Activated T-cell treated with anti-CD3 and anti-CD28 coated beads, Interleukin-2, amount 50 U/mL, for 48 hours (primary cell): ENCODE measurements at places on chromosomes 16 and 17.

- no peak for DNase-seq
These were observed 7.3 kb upstream of the SSTR2 start for GRCh38 chr17:73157521-73157890.

DNA sequence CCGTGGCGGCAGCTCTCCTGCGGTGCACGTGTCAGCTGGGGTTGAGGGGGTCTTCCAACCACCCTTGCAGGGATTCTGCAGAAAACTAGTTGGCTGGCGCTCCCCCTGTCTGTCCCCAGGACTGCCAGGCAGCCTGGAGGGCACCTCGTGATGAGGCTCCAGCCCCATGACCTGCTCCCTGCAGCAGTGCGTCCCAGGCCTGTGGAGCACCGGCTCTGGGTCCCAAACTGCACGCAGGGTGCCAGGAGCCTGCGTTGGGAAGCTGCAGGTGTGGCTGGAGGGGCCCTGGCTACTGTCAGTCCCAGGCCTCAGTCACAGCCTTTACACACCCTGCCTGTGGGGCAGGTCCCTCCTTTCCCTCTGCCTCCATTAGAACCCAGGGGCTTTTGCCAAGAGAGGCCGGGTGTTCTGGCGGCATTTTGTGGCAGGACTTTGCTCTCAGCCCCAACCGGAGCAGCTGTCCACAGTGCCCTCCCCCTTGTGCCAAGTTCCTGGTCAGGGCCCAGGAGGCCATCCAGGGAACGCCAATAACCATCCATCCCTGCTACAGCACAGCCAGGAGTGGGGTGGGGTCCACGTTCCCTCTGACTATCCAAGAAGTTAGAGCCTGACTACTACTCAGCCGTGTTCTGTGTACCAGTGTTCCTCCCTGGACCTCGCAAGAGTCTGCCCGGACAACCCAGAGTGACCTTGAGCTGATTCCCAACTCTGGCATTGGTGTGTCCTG is 9.2 kb downstream of the CHMP6 start:
- DNase-seq: no peak

DNA sequence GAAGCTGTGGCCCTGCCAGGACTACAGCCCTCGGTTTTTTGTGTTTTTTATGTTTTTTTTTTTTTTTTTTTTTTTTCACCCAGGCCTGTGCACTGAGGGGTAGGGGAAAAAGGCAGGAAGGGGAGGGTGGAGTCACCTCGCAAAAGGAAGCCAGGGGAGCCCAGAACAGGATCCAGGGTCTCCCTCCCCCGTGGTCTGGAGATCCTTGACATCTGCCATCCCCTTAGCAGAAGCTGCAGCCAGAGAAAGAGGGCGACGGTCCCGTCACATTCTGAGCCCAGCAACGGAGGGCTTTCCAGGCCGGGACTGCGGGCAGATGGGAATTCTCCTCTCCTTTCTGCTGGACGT is 29.1 kb upstream of the PHOSPHO1 start:
- no peak for DNase-seq

- no peak for DNase-seq
These were observed 274.4 kb downstream of the CEP112 start for GRCh38 chr17:65917560-65917959.

- DNase-seq: no peak
These were observed 90.8 kb downstream of the TBC1D16 start for GRCh38 chr17:79944821-79945391.

- DNase-seq: no peak
These were observed 24.8 kb upstream of the SLC38A7 start for GRCh38 chr16:58709333-58709732.

GRCh38 chr16:22373662-22374310 is 633 bp downstream of the CDR2 start:
- DNase-seq: peak; percentile 65

DNA sequence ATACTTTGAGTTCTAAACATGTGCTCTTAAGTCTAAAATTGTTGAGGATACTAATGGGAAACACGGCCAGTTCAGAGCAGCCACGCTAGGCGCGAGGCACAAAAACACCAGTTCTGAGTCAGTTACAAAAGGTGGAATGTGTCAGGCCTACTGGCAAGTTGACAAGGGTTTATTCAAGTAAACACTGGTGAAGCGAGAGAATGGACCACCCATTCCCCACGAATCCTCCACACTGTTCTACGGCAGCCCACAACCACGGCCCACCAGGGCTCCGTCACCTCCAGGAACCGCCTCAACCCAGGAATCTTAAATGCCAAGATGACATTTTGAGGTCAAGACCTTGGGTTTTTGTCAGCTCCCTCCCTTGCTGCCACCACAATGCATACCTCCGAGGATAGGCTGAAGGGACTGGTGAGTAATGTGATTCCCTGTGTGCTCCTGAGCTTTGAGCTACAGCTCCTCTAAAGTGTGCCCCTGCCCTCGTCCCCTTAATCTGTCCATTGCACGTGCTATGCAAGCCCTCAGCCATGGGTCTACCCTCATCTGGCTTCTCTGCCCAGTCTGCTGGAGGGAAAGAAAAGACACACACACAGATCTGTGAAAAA is 28.5 kb upstream of the TRAP1 start:
- no peak for DNase-seq

- DNase-seq: no peak
These were observed 30.3 kb upstream of the SUPT4H1 start for GRCh38 chr17:58382108-58382871.

DNA sequence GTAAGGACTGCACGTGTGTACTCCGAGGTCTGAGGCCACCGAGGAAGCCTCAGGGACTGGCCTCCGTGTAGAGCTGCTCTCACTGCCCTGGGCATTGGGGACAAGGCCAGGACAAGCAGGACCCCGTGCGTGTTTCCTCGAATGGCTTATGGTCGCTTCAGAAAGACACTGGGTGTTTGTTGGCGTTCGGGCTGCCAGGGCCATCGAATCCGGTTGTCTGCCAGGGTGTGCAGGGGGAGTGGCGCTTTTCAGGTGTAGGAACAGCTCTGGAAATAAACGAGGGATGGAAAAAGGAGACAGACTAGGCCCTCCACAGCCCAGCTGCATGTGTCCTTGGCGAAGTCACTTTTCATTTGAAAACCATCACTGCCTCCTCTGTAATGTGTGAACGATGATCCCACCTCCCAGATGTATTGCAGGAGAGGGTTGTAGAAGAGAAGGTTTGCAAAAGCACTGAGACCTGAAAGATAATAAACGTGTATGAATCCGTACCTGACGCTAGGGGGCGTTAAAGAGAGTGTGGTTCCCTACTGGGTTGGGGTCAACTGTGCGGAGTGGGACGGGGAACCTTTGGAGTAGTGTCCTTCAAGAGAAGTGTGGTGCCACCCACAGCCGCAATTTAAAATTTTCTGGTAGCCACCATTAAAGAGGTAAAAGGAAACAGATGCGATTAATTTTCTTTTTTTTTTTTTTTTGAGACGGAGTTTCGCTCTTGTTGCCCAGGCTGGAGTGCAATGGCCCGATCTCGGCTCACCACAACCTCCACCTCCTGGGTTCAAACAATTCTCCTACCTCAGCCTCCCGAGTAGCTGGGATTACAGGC is 2.1 kb upstream of the ZSCAN10 start:
- DNase-seq: peak; percentile 61

DNA sequence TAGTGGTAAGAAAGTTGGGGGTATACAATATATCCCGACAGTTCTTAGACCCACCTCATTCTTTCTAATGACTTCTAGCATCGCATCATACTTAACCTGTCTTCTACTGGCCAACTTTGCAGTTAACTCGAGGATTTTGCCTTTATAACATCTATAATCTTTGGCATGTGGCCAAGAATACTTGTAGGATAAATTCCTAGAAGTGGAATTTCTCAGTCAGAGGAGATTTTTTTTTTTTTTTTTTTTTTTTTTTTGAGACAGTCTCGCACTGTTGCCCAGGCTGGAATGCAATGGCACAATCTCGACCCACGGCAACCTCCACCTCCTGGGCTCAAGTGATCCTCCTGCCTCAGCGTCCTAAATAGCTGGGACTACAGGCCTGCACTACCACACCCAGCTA is 253.5 kb downstream of the MRTFB start:
- DNase-seq: no peak

- DNase-seq: peak; percentile 48
These were observed at the start of gene DNAI2 for GRCh38 chr17:74274060-74274708. Gene DNAI2, plus strand, starts transcription at chr17:74274234. Its CDS starts 7,584 bp downstream, at chr17:74281818.

GRCh38 chr17:37693328-37693727 is 50.1 kb upstream of the DDX52 start:
- no peak for DNase-seq

- peak; percentile 30 for DNase-seq
These were observed 899 bp downstream of the ACE start for GRCh38 chr17:63477480-63478440.

GRCh38 chr17:69485901-69486643 is 71.6 kb downstream of the MAP2K6 start:
- no peak for DNase-seq

DNA sequence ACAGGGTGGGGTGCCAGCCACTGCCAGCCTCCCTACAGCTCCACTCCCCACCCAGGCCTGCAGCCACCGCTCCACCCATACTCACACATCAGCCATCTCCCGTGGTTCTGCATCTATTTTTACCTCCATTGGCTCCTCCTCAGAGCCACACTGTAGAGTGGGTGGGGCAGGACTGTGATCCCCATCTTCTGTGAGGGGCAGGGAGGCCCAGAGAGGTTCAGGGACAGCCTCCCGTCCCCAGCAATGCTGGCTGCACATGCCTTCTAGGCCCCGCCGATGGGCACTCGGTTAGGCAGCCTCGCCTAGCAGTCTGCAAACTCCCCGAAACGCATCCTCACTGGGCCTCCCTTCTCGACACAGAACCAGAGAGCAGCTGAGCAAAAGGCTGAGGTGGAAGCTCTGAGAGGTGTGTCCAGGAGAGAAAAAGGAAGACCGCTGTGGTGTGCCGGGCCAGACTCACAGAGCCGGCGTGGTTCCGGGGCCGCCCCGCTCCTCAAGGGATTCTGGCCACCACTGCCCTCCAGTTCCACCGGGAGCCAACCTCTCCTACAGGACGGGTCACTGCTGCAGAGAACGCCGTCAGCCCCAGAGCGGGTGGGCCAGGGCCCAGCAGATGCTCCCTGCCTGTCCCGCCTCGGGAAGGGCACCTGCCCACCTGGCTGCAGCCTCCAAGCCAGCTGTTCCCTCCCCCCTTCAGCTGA is 71.9 kb downstream of the ABR start:
- no peak for DNase-seq

DNA sequence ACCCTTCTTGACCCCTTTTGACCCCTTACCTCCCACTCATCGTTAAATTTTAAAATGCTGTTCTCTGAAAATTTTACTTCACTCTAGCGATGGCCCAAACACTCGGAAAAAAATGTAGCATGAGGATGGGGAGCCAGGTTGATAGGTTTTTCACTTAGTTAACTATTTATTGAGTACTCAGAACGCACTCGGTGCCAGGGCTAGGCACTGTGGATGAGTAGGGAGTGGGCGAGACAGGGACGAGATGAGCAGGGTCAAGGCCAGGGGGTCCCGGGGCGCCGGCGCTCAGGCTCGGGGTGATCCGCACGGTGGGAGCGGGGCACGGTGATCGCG is 392 bp downstream of the ZSCAN32 start:
- no peak for DNase-seq

DNA sequence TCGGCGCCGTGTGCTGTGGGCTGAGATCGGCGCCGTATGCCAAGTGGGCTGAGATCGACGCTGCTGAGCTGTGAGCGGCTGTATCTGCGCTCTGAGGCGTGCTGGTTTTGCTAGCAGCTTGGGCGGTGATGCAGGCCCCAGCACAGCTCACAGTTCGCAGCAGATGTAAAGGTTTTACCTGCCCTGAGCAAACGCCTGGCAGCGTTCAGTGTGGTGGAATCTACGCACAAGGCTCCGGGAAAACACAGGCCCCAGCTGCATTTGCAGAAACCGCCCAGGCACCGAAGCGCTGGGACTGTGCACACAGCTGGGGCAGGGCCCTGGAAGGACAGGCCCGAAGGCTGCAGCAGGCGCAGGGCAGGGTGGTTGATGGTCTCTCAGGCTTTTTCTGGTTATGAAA is 8.0 kb upstream of the ZNF469 start:
- DNase-seq: no peak

DNA sequence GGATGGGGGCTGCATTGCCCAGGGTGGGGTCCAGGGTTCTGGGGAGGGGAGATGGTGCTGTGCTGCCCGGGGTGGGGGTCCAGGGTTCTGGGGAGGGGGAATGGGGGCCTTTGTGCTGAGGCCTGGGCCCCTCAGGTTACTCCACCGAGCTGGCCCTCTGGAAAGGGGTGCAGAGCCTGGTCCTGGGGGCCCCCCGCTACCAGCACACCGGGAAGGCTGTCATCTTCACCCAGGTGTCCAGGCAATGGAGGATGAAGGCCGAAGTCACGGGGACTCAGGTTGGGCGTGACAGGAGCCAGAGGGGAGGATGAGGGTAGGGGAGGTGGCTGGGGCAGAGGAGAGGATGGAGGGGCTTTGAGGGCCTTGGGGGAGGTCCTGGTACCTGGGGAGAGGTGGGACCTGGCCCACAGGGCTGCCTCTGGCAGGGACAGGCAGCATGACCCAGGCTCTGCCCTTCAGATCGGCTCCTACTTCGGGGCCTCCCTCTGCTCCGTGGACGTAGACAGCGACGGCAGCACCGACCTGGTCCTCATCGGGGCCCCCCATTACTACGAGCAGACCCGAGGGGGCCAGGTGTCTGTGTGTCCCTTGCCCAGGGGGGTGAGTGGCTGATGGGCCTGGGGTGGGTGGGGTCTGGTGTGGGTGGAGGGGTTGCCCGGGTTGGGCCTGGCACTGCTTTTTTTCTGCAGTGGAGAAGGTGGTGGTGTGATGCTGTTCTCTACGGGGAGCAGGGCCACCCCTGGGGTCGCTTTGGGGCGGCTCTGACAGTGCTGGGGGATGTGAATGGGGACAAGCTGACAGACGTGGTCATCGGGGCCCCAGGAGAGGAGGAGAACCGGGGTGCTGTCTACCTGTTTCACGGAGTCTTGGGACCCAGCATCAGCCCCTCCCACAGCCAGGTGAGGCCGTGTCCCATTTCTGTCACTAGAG is 7.8 kb downstream of the ITGAX start:
- DNase-seq: no peak

GRCh38 chr17:81959362-81960129 is 1.4 kb downstream of the NOTUM start:
- DNase-seq: peak; percentile 87
